ENCODE measurements at places on chromosomes 5 and 9. TPM values are rescaled to one million over a fixed set of nuclear protein-coding genes. Genes with fewer than 3 reads are reported as not detected.

DNA sequence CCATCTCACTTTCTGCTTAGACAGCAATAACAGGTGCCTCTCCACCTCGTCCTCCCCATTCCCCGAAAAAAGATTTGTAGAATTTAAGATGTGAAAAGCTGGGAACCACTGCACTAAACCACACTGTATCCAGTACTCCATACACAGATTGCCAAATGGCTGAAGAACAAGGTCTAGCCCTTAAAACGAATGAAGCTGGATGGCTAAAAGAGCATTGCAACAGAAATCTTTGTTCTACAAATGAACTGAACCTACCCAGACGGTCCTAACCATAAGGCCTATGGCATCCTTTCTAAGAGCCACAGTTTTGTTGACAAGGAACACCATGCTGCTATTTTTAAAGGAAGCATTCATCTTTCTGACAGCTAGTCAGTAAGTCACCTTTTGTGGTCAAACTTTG lies 152.3 kb downstream of the TTC39B start:
- H3K4me1 ChIP-seq, result 0 out of 2 replicates have a peak, but pooled peaks cover 6% of the 10 kb centered on the region
- no peaks in the 10 kb centered on the region for H3K27me3 ChIP-seq
- no peaks in the 10 kb centered on the region for H3K36me3 ChIP-seq
- H3K4me3 ChIP-seq, result no peak overlapping the region
- H3K27ac ChIP-seq, result no peak overlapping the region
- peak; percentile 44 for DNase-seq

GRCh38 chr9:128389395-128390149 lies 18.4 kb downstream of the URM1 start:
- H3K4me1 ChIP-seq, result no peaks in the 10 kb centered on the region
- no peaks in the 10 kb centered on the region for H3K27me3 ChIP-seq
- DNase-seq, result no peak
- H3K27ac ChIP-seq, result no peak overlapping the region

DNA sequence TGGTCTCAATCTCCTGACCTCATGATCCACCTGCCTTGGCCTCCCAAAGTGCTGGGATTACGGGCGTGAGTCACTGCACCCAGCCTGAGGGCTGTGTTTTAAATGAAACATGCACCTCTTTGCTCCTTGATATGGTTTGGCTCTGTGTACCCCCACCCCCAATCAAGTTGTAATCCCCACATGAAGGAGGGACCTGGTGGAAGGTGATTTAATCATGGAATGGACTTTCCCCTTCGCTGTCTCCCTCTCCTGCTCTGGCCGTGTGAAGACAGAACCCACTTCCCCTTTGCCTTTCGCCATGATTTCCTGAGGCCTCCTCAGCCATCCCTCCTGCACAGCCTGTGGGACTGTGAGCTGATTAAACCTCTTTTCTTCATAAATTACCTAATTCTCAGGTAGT lies 12.5 kb upstream of the NOTCH1 start:
- DNase-seq, result no peak
- no peaks in the 10 kb centered on the region for H3K27me3 ChIP-seq
- peak overlapping the region; percentile 94 for H3K27ac ChIP-seq
- H3K4me3 ChIP-seq, result peak overlapping the region; percentile 15

DNA sequence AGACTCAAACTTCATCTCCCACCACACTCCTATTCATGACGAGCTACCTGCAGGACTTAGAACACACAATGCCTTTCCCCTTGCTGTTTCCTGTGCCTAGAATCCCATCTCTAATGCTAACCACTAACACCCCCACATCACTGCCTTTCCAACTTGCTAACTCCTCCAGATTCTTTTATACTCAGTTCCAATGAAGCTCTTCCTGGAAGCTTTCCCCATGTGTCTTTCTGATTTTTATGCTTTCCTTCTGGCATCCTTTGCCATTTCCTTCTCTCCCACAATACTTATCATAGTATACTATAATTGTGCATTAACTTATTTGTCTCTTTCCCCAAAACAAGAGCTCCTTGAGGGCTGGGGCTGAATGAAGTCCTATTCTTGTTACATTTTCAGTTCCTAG lies 115.3 kb upstream of the PLPPR1 start:
- DNase-seq, result no peak
- H3K4me1 ChIP-seq, result no peaks in the 10 kb centered on the region
- H3K36me3 ChIP-seq, result no peaks in the 10 kb centered on the region
- no peak overlapping the region for H3K27ac ChIP-seq
- 0 out of 2 replicates have a peak, but pooled peaks cover 6% of the 10 kb centered on the region for H3K27me3 ChIP-seq

DNA sequence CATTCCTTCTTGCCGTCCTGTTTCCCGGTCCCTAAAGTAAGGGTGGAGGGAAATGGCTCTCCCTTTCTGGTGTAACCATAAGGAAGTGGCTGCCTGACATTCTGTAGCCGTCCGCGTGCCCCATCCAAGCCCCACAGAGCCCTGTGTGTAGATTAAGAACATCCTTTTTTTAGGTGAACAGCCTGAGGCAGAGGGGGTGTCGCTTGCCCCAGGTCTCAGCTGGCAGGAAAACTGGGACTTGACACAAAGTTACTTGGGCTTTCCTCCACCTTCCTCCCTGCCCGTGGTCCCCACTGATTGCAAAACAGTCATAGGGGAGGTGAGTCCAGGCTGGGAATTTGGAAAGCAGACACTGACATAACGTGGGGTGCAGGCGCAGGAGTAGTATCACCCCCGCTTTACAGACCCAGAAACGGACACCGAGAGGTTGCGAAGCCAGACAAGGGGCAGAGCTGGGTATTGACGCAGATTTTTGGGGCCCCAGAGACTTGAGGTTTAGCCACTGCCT lies 22.8 kb downstream of the C9orf50 start:
- no peaks in the 10 kb centered on the region for H3K27me3 ChIP-seq
- no peak for DNase-seq
- peak overlapping the region; percentile 70 for H3K4me3 ChIP-seq
- H3K36me3 ChIP-seq, result no peaks in the 10 kb centered on the region
- H3K27ac ChIP-seq, result peak overlapping the region; percentile 58

DNA sequence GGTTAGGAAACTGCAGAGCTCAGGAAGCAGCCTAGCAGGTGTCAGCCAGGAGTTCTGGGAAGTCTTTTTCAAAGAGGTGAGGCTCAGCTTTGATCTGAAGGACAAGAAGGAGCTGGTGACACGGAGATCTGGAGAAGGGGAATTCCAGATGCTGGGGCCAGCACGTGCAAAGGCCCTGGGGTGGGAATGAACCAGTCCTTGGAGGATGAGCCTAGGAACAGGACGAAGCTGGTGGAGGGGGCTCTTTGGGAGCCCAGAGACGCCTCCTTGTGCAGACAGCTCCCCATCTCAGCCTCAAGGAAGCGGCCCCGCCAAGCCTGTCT lies 15.2 kb upstream of the RNU6ATAC start:
- no peaks in the 10 kb centered on the region for H3K4me1 ChIP-seq
- DNase-seq, result no peak
- no peak overlapping the region for H3K27ac ChIP-seq
- H3K36me3 ChIP-seq, result no peaks in the 10 kb centered on the region
- no peak overlapping the region for H3K4me3 ChIP-seq

GRCh38 chr9:86535406-86535915 lies 181.3 kb upstream of the TUT7 start:
- DNase-seq, result no peak
- H3K4me3 ChIP-seq, result no peak overlapping the region
- no peaks in the 10 kb centered on the region for H3K4me1 ChIP-seq
- H3K27ac ChIP-seq, result no peak overlapping the region
- no peaks in the 10 kb centered on the region for H3K36me3 ChIP-seq
- H3K27me3 ChIP-seq, result no peaks in the 10 kb centered on the region

DNA sequence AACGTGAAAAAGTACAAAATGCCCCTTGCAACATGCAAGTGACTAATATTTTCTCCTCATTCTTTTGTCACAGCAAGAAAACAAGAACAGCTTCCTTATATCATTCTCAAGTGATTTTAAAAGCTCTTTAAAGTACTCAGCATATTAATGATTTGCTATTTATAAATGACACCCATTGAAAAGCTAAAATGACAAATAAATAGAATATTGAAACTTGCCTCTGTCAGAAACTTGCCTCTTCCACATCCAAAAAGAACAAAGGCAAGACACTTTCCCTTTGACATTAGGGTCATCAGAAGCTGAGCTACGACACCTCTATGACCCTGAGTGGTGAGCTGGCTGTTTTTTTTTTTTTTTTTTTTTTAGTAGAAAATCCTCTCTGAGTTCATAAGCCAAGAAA lies 339.6 kb upstream of the ITGA1 start:
- H3K4me3 ChIP-seq, result no peak overlapping the region
- no peak for DNase-seq
- H3K4me1 ChIP-seq, result no peaks in the 10 kb centered on the region

GRCh38 chr5:135186662-135187522 lies 152.9 kb upstream of the PITX1 start:
- no peaks in the 10 kb centered on the region for H3K36me3 ChIP-seq
- H3K4me3 ChIP-seq, result no peak overlapping the region
- peak overlapping the region; percentile 54 for H3K27ac ChIP-seq
- H3K27me3 ChIP-seq, result no peaks in the 10 kb centered on the region

GRCh38 chr5:132063090-132063911 lies 2.8 kb downstream of the IL3 start:
- DNase-seq, result no peak
- no peaks in the 10 kb centered on the region for H3K36me3 ChIP-seq
- H3K4me1 ChIP-seq, result no peaks in the 10 kb centered on the region
- no peak overlapping the region for H3K27ac ChIP-seq

DNA sequence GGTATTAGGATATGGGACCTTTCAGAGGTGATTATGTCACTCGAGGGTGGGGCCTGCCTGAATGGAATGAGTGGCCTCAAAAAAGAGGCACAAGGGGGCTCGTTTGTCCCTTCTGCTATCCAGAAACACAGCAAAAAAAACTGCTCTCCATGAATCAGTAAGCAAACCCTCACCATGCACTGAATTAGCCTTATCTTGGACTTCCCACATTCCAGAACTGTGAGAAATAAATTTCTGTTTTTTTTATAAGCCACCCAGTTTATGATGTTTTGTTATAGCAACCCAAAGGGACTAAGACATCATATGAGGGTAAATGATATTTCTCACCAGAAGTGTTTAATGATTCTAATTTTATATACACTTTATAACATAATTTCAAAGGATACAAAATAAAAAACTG lies 476.6 kb upstream of the EDIL3 start:
- H3K27me3 ChIP-seq, result no peaks in the 10 kb centered on the region
- H3K4me1 ChIP-seq, result no peaks in the 10 kb centered on the region
- no peaks in the 10 kb centered on the region for H3K36me3 ChIP-seq
- no peak for DNase-seq
- H3K4me3 ChIP-seq, result no peak overlapping the region

DNA sequence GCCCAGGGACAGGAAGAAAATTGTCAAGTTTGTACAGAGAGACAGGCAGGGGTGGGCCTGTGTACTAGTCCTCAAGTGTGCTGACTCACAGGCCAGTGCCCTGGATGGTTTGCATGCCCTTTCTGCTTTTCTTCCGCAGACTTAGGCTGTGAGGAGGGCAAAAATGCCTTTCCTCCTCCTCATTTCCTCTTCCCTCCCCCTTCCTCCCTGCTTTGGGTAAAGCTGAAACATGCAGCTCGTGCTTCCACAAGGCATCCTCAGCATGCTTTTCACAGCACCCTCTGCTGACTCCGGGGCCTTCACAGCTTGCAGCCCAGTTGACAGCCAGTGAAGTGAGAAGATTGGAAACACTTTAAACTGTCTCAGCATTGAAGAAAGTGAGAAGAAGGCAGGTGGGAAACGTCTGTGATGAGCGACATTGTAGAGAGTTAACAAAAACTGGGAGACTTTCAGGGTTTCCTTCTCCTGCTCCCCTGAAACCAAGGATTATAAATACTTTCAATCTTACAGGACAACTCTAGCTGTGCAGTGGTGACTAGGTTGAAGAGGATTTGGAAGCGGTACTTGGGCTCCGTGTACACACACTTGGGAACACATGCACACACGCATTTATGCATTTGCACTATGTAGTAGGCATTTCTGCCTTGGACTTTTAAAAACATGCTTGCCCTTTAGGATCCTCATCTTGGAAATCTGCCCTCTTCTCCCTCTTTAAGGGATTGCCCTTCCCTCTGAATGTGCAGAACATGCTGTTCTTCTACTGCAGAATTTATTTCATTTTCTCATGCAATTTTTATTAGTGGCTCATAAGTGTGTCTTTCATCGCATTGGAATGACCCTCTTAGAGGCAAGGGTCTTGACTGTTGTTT lies 138.8 kb downstream of the GRIA1 start:
- H3K36me3 ChIP-seq, result no peaks in the 10 kb centered on the region
- DNase-seq, result peak; percentile 40
- no peak overlapping the region for H3K27ac ChIP-seq
- H3K4me1 ChIP-seq, result peaks cover 8% of the 10 kb centered on the region
- no peaks in the 10 kb centered on the region for H3K27me3 ChIP-seq

DNA sequence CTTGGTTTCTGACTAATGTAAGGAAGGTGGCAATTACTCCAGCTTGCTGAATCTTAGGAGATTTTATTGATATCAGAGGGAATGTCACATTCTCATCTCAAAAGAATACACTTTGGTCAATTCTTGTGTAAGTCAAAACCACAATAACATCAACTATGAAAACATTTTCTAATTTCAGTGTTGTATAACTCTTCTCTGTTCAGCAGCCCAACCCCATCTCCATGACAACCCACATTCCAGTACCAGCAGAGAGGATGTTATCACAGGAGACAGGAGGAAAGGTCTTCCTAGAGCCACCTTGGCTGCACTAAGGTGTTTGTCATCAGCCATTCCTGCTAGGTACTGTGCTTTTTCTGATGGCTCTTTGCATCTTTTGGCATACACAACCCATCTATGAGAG lies 529.1 kb upstream of the BRINP1 start:
- H3K27ac ChIP-seq, result no peak overlapping the region
- no peaks in the 10 kb centered on the region for H3K4me1 ChIP-seq
- H3K36me3 ChIP-seq, result no peaks in the 10 kb centered on the region
- no peaks in the 10 kb centered on the region for H3K27me3 ChIP-seq
- H3K4me3 ChIP-seq, result no peak overlapping the region
- DNase-seq, result no peak

- H3K27me3 ChIP-seq, result no peaks in the 10 kb centered on the region
- no peak for DNase-seq
- no peaks in the 10 kb centered on the region for H3K36me3 ChIP-seq
Observed at GRCh38 chr9:99489060-99489413, 267.0 kb downstream of the SEC61B start.

GRCh38 chr5:64506567-64507263 lies 900 bp downstream of the RGS7BP start:
- no peaks in the 10 kb centered on the region for H3K4me1 ChIP-seq
- no peak overlapping the region for H3K27ac ChIP-seq
- no peaks in the 10 kb centered on the region for H3K36me3 ChIP-seq
- peaks cover 26% of the 10 kb centered on the region for H3K27me3 ChIP-seq
- no peak overlapping the region for H3K4me3 ChIP-seq

Gene RGMB
- 14.6 TPM for total RNA-seq

Gene SLC25A51
- 12.7 TPM for total RNA-seq

Gene MLANA
- not detected for total RNA-seq

Gene PDZD2
- not detected for total RNA-seq

Gene SHOC1
- total RNA-seq, result not detected

Gene ANAPC2
- 92.1 TPM for total RNA-seq

Gene TRPM3
- 0.26 TPM for total RNA-seq

Gene PIP5K1B
- total RNA-seq, result not detected

Gene DBN1
- 181 TPM for total RNA-seq

Gene LRRTM2
- not detected for total RNA-seq

Gene LMX1B
- not detected for total RNA-seq

Measured in PC-9 (cell line).